ENCODE measurements at places on chromosomes 2 and 18.

- DNase-seq: no peak
These were observed 601.6 kb upstream of the PKDCC start for GRCh38 chr2:41446266-41446665.

- DNase-seq: no peak
These were observed 257.3 kb downstream of the TWIST2 start for GRCh38 chr2:239105234-239105633.

- no peak for DNase-seq
These were observed 108.5 kb upstream of the ID2 start for GRCh38 chr2:8573234-8573941.

DNA sequence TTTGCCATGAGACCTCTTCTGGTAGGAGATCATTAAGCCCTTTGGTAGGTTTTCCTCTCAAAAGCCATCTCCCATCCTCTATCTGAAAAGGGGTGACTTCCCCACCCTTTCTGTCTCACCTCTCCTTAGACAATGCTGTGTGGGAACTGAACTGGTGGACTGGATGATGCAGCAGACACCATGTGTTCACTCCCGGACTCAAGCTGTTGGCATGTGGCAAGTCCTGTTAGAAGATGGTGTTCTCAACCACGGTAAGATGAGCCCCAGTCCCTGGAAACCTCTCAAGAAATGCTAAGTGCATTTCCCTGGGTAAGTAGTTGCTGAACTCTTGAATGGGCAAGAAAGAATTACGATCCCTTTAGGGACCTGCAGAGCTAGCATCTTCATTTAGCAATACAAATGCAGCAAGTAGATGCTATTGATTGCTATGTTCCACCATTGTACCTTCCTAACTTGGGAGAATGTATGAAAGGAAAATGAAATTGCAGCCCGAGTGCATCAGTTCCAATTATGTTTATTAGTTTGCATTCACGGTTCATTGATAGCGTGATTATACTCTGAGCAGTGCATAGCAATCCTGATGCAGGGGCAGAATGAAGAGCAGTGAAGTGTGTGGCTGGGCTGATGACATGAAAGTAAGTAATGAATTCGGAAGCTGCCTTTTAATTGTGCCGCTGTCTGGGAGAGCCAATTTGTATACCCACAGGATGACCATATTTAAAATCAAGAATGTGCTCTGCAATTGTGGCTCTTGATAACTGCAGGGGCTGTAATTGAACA lies 110.0 kb upstream of the MAP3K20 start:
- no peak for DNase-seq

DNA sequence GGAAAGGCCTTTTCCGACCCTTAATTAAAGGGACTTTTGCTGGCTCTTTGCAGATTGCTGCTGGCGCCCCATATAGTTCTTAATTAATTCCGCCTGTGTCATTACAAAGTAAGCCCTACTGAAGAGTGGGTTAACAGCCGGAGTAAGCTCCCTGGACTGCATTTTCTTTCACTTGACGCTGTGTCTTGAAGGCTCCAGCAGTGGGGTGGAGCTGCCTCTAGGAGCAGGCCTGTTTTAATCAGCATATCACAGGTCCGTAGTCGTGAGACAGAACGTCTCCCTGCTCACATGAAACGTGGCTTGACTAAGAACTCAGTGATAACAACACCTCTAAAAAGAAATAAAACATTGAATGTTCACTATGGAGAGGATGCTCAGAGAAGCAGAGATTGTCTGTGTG lies 329.9 kb upstream of the RAB12 start:
- no peak for DNase-seq

DNA sequence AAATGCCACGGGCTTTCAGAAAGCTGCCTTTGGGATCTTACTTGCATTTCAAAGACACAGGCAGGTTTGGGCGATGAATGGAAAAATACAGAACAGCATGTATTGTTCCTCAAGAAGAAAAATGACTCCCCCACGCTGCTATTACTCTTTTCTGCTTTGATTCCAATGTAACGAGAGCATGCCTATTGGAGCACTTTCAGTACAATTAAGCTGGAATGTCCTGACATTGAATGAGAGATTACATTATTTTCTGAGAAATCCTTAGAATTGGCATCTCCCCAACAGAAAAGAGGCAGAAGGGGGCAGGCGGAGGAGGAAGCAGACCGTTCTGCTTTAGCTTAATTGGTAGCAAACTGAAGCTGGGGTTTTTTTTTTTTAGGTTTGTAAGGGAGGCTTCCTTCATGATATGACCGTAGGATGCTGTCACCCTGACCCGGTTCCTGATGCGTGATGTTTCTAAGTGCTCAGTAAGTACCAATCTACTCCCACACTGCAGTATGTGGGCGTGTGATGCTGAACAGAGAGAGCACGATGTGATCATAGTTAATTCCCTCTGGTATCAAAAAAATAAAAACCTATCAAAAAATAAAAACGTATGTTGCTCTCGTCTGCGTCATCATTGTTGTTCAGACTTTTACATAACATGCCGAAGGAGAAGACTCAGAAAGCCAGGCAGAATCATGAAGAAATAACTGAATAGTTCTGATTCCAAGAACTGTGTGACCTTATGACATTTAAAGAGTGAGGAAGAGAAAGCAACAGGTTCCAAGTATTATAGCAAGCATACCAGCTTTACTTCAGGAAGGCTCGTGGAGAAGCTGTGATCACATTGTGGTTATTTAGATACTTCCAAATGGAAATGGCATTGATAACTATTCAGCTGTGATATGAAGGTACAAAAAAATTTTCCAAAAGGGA lies 40.5 kb downstream of the LONRF2 start:
- DNase-seq: no peak

- no peak for DNase-seq
These were observed 87.3 kb downstream of the ANTXR1 start for GRCh38 chr2:69100220-69100723.

DNA sequence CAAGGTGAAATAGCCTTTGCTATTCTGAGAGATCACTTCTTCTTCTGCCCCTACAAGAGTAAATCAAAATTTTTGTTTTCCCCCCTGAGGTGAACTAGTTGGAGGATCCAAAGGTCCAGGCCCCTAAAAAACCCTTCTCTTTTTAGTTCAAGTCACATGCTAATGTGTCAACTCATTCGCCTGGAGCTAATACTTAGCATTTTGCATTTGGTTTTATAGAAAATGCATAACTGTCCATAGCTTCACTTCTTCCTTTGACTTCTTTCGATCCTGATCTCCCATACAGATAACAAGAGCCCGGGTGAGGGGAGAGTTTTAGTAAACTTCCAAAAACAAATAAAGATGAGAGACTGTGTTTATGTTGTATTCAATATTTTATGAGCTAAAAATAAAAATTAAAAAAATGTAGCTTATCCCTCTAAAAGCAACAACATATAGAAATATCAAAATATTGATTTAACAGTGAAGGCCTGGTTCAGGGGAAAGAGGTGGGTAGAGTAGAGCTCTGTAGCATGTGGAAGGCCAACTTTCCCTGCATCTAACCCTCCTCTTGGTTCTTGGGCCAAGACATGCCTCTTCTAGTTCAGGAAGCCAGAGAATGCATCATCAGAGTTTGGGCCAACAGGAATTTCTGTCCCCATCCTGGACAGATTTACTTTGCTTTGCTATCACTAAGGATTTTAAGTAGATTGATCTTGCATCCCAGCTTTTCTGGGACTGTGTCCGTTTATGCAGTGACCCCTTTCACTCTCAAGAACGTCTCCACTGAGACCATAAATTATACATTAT lies 333.8 kb downstream of the ALK start:
- DNase-seq: no peak

GRCh38 chr2:188170356-188170755 lies 121.3 kb upstream of the GULP1 start:
- DNase-seq: no peak

GRCh38 chr18:49376046-49376445 lies 84.4 kb downstream of the DYM start:
- DNase-seq: no peak
